CD4-positive, alpha-beta T cell treated with Interleukin-6 at 100 ng/mL for 8 hours (primary cell): ENCODE measurements at places on chromosomes 5 and 9.
A peak's percentile ranks its signal among the peaks of the same experiment; 100 is the strongest.

DNA sequence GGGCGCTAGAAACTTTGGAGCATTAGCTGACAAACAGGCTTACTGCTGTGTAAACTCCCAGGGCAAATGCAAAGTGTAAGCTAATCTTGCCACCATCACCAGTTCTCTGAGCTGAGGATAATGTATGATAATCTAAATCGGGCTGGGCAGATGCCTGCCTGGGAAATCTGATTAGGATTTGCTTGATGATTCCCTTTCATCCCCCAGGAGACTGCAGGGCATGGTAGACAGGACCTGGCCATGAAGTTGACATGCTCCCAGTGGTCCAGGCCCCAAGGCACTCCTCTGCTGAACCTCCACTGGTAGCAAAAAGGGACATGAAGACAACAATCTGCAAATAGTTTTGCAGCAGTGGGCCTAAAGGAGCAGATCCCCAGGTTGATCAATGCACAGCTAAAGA lies 317.5 kb downstream of the SPOCK1 start:
- no peak for DNase-seq

DNA sequence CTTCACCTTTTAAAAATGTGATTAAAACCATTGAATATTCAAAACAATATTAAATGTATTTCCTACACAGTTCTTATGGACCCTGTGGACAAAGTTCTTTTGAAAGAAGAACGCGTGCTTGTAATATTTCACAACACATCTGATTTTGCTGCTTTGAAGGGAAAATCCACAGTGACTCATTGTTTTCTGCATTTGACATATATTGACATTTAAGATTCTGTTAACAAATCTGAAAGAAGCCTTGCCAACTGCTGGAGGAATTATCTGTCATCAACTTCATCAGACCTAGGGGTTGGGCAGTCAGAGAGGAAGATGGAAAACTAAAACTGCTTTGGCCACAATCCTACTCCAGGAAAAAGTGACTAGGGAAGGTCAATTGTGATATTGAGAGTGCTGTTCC lies 56.9 kb upstream of the RASEF start:
- no peak for DNase-seq

- no peak for DNase-seq
Measured at GRCh38 chr9:116008278-116008677, 145.3 kb upstream of the PAPPA start.

DNA sequence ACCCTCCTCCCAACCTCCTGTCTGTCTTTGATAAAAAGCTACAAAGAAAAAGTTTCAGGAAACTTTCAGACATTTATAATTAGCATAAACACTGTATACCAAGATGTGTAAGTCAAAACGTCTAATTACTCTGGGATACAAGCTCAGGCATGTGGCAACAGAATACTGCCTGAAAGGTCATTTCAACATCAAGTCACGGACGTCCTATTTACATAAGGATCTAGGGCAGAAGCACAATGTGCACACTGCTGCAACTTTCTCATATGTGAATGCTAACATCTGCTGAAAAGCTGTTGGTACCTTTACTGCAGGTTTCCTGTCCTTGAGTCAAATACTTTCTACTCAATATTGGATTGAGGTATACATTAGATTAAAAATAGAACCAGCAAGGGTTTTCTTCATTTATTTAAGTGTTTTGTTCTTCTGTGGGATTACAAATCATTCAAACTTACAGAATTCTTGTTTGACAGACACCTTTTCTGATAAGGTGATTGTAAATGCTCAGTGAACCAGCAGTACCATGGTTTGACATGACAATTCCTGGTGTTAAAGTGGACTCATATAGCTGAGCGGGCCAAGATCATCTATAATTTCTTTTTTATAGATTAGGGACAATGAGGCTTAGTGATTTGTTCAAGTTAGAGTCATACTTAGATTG lies 36.8 kb downstream of the ELL2 start:
- DNase-seq = no peak

DNA sequence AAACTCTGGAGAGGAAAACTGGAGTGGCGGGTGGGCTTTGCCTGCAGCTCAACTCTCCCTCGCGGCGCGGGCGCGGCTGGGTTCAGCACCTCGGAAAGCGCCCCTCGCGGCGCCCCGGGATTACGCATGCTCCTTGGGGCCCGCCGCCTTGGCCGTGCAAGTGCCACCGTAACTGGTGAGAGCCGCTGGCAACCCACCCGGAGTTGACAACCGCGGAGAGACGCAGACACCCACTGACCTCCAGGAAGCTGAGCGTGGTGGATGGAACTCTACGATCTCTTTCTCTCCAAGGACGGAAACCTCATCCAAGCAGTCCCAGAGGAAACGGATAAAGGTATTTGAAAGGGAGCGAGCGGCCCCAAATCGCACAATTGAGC lies 194 bp upstream of the RXFP3 start:
- no peak for DNase-seq

GRCh38 chr9:77019236-77019925 lies at the start of gene FOXB2:
FOXB2 (plus strand) TSS chr9:77019655; CDS start chr9:77019655, 0 bp downstream.
- DNase-seq = no peak

GRCh38 chr5:139903795-139904565 lies 108.4 kb downstream of the PSD2 start:
- DNase-seq = no peak

DNA sequence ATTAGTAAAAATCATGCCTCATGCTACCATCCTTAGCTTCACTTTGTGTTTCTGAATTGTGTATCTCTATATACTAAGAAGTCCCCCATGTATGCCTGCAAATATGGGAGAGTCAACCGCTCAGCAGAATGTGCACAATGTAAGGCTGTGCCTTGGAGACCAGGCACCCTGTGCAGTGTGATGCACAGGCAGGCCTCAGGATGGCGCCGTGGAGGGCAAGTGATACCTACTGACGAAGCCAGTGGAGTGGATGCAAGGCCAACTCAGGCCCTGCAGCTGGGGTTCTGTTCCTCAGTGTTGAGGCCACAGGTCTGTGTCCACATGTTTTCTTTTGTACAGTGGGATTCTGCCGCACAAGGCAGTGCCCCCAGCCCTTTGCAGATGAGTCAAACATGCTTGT lies 28.4 kb downstream of the SYK start:
- DNase-seq = no peak

DNA sequence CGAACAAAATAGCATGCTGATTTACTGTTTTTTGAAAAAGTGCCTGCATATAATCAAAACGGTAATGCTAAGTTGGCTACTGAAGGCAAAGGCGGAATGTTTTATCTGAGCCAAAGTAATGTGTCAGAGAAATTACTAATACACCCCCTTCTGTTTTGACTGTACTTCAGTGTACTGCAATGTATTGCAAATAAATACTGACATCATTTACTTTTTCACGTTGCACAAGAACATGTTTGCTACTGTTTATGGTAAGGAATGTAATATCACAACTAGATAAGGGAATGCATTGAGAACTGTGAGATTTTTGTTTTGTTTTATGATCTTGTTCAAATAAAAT lies 813 bp upstream of the AGTPBP1 start:
- no peak for DNase-seq

DNA sequence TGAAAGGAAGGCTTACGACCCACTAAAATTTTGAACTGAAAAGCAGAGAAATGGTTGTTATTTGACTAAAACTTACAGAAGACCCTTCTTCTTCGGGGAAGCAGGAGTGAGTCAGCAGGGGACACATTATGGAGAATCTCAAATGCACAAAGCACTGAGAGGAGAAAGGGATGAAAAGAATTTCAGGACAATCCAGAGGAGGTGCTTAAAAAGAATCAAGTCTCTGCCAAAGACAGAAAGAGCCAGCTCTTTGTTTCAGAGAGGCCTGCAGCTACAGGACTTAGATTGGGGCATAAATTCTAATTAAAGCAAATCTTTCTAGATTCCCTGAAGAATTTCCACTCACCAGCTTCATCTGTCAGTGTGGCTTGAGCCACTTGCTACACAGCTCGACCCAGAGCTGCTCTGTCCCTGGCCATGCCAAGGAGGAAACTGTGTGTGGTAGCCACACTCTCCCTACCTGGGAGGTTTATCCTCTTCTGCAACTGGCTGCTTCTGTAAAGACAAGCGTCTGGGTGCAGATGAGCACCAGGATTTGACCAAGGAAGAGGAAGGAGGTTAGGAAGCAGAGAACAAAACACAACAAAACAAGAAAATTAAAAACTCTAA lies 89.9 kb downstream of the SEMA5A start:
- DNase-seq = no peak

DNA sequence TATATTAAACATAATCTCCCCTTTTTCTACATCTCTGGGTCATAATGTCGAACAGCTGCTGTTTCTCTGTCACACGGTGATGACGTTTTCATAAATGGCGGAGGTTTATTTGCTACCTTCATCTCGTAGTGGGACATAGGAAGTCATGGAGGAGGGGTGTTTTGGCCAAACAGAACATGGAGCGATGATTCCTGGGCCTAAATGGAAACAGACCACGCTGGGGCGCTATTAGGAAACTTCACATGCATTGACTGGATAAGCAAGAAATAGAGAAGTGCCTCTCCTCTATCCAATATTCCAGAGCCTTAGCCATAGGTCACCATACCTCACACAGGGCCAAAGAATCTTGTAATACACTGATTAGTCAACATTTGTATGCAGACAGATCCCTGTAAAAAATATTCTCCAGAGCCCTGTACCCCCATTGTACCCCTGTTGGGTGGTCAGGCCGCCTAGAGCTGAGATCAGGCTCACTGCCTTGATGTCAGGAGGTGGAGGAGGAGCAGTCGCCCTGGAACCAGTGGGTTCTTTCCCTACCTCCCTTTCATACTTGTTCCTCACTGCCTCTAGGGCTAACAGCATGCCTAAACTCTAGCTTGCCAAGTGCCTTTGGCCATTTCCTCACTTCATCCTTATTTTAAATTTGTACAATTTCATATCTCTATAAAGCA lies 77.8 kb upstream of the SPIN1 start:
- no peak for DNase-seq

DNA sequence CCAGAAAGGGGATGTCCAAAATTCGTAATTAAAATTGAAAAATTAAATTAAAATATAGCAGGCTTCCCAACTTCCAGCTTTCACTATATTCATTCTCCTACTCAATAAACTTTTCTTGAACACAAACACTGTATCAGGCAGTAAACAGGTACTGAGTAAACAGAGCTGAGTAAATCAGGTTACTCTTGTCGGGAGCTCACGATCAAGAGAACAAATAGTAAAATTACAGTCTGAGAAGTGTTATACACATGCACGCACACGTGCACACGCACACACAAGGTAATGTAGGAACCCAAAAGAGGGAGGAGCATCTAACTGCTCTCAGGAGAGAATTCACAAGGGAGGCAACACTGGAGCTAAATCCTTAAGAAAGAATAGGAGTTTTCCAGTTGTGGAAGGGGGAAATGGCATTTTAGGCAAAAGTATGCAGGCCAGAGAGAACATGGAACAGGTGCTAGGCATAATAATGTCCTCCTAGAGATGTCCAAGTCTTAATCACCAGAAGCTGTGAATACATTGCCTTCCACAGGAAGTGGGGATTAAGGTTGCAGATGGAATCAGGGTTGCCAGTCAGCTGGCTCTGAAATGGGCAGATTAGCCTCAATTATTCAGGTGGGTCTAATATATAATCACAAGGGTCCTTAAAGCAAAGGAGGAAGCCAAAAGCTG lies 598.8 kb upstream of the BRINP1 start:
- DNase-seq = no peak

DNA sequence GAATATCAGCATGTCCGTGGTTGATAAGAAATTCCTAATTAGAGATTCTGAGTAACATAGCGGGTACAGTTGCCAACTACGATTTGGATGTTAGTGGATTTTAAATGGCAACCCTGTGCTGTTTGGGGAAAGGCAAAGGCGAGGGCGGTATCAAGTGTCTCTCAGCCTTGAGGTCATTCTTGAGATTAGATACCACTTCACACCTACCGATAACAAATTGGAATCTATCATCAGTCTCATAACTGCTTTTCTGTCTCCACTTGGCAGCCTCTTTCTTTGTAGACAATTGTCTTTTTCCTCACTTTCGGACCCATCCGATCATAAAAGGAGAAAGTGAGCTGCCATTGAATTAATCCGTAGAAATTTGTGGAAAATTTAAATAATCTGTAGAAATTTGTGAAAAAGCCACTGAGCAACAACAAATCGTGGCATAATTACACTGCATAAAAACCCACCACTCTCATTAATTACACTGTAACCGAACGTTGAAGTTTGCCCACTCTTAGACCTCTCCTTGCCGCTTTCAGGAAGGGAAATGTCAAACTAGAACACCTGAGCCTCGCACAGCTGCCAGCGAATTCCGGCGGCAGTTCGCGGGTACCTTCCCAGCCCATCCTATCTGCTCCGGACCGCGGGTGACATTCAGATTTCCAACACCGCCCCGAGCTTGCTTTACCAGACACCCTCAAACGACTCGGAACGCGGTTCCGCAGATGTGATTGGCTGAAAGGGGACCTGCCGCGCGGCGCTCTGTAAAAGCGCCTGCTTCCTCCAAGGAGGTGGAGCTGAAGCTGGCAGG lies 849 bp upstream of the RGMB start:
- DNase-seq = peak; percentile 73

DNA sequence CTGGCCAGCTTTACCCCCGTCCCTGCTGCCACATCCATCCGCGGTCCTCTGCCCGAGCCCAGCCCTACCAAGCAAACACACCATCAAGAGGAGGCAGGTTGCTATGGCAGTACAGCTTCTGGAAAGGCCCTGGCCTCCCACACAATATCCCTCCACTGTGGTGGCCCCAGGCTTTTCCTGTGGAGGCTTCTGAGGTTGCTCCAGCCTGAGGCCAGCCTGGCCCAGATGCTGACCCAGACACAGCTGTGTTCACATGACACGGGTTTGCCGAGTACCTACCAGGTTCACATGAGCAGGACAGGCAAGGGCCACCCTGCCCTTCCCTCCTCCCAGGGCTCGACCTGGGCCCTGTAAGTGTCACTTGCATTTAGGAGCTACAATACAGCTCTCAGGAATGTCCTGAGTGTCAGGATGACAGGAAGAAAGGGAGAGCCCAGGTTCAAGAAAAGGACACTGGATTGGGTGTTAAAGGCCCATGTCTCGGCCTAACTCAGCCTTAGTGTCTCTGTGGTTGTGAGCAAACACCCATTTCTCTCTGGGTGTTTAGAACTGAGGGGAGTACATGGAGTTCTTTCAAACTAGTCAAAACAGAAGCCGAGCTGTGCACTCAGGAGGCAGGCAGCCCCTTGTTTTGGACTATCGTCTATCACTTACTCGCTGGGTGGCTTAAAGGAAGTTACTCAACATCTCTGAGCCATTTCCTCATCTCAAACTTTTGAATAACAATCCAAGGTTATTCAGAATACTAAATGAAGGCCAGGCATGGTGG lies 40.2 kb downstream of the NAIF1 start:
- DNase-seq = peak; percentile 65

- no peak for DNase-seq
Measured at GRCh38 chr9:83449983-83450382, 88.2 kb downstream of the FRMD3 start.

GRCh38 chr9:108860354-108860753 lies 1.7 kb upstream of the ACTL7A start:
- DNase-seq = no peak

DNA sequence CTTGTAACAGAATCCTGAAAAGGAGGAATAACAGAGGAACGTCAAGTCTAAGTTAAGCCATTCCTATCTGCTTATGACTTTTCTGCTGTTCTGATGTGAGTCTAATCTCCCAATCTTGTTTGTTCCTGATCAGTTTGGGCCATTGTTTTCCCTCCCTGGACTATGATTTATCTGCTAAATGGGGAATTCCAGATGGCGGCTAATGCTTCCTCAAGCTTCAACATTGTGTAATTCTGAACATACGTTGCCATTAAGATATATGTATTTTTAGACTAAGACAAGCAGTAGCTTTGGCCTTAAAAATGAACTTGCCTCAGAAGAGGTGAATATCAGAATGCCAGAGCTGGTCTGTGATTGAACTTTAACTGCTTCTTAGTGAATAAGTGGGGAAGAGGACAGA lies 142.7 kb downstream of the PRKACG start:
- DNase-seq = no peak
